ENCODE measurements at places on chromosomes 13 and 19.

GRCh38 chr19:20162821-20163220 is 4.2 kb upstream of the ZNF486 start:
- DNase-seq = no peak

DNA sequence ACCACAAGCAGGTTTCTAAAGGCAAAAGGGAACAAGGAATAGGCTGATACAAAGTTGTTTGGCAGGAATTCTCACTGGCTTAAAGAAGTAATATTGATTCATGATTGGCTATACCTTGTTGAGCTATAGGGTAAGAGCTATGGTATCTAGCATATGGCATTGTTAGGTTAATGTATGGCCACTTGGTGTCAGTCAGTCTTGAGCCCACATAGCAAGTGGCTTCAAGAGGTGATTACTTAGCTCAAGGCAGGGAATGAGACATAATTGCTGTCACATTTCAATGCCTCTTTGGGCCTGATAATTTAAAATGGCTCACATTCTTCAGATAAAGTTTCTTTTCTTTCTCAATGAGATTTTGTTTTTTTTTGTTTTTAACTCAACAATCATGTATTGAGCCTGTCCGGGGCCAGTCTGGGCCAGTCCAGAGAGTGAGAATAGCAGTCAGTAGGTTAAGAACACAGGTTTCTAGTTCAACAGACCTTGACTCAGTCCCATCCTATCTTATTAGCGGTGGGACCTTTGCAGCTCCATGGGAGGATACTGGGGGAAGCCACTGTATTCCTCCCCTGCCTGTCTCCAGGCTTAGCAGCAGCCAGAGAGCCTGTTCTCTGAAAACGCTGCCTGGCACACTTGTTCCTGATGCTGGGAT is 45.8 kb upstream of the RCBTB2 start:
- no peak for DNase-seq

GRCh38 chr19:56291867-56292266 is 19.3 kb downstream of the EDDM13 start:
- no peak for DNase-seq

DNA sequence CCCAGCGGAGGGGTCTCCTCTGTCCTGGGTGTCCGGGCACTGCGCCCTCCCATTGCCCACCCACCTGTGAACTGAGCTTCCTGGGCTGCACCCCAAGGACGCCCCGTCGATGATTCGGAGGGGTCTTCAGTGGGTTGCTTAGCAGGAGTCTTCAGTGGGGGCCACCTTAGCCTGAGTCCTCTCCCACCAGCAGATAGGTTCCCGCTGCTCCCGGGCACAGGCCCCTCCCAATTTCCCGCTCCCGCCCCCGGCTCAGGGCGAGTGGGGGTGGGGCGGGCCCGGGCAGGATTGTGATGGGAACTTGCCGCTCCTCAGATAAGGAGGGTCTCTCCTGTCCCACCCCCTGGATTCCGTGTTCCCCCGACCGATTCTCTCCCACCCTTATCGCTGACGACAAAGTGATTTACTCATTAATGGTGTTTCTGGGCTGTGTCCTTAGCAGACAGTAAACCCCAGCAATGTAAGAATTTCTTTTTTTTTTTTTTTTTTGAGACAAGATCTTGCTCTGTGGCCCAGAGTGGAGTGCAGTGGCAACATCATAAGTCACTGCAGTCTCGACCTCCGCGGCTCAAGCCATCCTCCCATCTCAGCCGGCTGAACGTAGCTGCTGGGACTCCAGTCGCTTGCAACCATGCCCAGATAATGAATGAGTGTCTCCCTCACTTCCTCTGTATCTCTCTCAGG is 655 bp upstream of the S1PR5 start:
- no peak for DNase-seq

DNA sequence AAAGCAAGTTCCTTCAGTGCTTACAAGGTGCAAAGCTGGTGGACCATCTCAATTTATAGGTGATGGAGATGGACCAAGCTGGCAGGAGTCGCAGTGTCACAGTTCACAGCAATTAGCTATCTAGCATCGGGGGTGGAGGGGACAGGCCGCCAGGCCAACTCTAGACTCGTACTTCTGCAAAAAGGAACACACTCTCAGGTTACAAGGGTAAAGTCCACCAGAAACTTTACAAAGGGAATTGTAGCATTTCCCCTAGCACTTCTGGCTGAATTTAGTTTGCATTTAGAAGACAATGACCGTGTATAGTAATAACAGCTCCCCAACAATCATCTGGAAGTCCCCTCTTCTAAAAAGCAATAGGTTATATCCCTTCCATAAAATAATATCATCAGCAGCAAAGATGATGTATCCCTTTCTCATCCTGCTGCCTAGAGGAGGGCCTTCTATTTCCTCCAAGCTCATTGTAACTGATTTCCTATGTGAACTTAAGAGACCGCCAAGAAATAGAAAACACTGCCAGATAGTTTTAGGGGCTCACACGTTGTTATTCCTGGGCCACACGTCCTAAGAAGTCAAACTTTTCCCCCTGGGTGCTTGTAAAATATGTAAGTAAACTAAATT is 8.5 kb upstream of the DOCK9 start:
- DNase-seq = no peak

Data from fibroblast of skin of left biceps (primary cell).